Mesenteric fat pad (tissue), 1 donor: ENCODE measurements at places on chromosomes 4 and X.

DNA sequence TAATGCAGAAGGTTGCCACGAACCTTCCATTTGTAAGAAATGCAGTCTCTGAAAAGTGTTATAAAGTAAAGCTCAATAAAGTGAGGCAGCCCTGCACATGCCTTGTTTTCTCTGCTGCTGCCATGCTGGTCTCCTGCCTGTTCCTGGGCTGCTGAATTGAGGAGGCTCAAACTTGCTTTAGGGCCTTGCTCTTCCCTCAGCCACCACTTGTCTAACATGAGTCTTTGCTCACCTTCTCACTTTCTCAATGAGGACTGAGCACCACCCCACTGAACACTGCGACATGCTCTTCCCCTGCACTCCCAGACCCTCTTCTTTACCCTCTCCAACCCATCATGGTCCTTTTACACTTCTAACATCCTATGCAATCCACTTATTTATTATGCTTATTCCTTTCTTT, 25.2 kb upstream of the MFAP3L start:
- DNase-seq: no peak

DNA sequence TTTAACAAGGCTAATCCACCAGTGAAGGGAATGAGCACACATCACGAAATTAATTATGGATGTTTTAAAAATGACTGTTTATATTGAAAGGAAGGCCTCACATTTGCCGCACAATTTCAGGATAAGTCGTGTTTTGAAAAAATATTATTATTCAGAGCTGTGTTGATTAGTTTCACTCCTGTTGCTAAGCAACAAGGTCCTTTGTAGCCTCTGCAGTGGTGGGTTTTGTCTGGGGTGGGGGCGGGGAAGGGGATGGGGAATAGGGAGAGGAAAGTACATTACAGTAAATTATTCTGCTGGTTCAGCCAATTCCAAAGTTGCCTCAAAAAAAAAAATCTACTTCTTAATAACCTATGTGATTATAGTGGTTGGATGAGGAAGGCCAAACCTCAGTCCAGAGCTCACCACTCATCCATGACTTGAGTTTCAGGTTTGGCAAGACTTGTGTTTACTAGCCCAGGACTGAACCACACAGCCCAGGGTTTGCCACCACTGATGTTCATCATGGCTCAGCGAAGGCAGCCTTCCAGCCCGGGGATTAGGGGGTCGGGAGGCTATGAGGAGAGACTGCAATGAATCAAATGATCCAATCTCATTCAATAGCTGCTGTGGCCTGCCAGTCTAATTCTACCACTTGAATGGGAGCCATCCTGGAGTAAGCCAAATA, 162.5 kb upstream of the ATP6AP2 start:
- no peak for DNase-seq

GRCh38 chr4:5206016-5206790, 154.9 kb downstream of the STK32B start:
- no peak for DNase-seq

GRCh38 chrX:117376460-117376859, 740.1 kb downstream of the KLHL13 start:
- DNase-seq: no peak

- no peak for DNase-seq
Observed at GRCh38 chrX:107559506-107559905, 68.8 kb upstream of the PRPS1 start.
